BE2C (cell line): ENCODE measurements at places on chromosomes 13 and 19.
A peak's percentile ranks its signal among the peaks of the same experiment; 100 is the strongest.

DNA sequence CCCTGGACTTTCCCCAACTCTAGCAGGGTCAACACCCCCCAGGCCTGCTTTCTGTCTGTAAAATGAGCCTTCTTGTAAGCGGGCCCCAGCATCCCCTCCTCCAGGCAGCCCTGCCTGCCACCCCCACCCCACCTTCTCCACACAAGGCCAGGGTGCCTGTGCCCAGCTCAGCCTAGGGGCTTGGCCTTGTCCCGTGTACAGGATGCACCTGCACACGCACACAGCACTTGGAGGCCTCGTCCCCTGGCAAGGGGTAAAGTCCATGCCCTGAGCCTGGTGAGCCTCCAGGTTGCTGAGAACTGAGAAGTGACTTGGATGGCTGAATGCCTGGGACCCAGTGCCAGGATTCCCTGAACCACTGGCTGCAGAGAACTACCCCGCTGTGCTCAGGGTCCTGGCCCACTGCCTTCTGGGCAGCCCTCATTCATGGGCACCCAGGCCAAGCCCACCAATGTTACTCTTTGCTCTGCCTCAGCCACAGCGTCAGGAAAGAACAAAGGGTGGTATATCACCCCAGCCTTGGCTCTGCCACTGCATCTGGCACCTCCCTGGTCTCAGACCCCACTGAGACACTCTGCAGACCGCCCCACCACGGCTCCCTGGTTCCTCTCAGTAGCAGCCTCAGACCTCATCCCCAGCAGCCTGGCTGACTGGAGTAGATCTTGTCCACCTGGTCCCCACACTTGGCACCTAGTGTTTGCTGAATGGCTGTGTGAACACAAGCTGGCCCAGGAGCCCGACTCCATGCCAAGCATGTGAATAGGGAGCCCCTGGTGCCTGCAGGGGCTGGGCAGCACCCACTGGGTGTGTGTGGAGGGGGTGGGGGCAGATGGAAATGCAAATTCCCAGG, 1.8 kb upstream of the TM6SF2 start:
- no peak for DNase-seq

DNA sequence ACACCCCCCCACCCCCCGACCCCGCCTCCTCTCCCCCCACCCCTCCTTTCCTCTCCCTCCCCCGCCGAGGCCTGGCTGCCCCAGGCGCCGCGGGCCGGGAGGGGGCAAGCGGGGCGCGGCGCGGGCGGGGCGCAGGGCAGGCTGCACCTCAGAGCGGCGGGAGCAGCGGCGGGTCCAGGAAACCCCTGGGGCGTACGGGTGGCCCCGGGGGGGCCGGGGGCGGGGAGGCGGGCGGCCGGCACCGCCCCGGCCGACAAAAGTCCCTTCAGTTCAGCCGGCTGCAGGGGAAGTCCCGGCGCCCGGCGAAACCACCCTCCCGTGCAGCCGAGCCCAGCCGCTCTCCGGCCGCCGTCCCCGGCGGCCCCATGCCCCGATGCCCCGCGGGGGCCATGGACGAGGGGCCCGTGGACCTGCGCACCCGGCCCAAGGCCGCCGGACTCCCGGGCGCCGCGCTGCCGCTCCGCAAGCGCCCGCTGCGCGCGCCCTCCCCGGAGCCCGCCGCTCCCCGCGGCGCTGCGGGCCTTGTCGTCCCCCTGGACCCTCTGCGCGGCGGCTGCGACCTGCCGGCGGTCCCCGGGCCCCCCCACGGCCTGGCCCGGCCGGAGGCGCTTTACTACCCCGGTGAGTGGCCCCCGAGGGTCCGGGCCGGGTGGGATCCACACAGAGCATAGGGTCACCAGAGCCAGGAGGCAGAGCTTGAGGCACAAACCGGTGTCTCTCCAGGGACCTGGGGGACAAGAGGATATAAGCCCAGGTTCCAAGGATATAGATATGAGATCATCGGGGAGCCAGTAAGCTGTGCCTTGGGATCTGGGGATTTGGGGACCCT, at the start of gene BCL3:
Gene BCL3, plus strand, starts transcription at position 283 of the 829 bp plus-strand sequence. Its CDS starts 83 bp downstream, at position 366.
- DNase-seq, result peak; percentile 42

DNA sequence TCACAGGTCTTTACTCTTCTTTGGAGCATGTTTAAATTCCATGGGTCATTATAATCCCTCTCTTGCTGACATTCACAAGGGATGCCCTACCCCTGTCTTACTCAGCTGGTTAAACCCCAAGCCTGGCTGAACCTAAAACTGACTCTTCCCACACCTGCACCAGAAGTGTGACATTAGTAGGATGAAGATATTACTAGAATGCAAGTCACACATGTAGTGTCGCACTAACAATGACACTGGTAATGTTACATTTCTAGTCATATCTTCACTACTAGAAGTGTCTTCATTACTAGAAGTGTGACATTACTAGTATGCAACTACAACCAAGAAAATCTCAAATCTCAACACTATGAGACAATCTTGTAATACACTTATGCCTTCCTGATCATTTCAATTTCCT, 14.2 kb downstream of the ZAR1L start:
- no peak for DNase-seq

DNA sequence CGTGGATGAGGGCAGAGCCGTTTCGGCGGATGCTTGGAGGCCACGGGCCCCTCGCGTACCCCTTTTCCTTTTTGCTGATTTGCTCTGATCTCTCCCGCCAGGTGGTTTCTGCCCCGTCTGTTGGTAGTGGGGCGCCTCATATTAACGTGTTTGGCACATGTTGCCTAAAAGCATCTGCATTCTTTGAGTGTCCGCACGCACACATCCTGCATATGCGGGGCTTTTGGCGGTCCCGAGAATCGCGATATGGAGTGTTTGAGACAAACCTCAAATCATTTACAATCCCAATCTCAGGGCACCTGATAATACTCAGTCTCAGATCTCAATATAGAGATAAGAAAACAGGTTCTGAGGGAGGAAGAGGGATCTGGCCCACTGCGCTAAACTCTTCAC, 809 bp downstream of the U2AF2 start:
- no peak for DNase-seq

GRCh38 chr13:113272701-113273181, 24.3 kb upstream of the LAMP1 start:
- no peak for DNase-seq

- DNase-seq, result no peak
These were observed 7.6 kb downstream of the DOHH start for GRCh38 chr19:3492919-3493318.

DNA sequence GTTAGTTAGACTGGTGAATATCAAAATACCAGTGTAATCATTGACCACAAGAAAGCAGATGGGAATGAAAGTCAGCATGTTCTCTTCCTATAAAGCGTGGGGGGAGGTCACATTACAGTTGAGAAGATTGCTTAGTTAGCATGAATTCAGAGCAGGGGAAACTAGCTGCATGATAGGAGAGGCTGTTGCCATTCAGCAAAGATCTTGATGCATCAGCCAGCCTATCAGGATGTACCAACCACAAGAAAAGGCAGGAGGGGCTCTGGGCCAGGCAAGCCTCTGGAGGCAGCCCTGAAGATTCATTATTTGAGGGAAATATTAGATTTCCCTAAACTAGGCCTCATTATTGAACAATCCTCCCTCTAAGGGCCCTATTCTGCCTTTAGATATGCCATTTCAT, 5.0 kb upstream of the MTMR6 start:
- DNase-seq, result no peak

- DNase-seq, result no peak
These were observed 7.2 kb upstream of the NUP62 start for GRCh38 chr19:49936549-49936948.

DNA sequence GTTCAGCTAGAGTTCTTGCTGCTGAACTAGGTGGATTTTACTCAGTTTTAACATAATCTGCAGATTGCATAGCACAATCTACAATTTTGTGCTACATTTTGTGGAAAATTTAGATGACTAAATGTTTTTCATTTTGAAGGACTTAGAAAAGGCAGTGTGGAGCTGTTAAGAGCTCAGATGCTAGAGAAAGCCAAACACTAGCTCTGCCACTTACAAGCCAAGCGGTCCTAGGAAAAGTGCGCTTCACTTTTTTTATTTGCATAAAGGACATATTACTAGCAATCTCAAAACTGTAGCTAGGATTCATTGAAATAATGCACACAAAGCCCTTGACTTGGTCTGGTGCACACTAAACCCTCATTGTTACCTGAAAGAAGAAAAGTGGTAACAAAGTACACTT, 8.1 kb upstream of the CSNK1A1L start:
- DNase-seq, result no peak

GRCh38 chr13:107203146-107203847, 635.4 kb upstream of the ARGLU1 start:
- DNase-seq, result peak; percentile 39

GRCh38 chr19:57559404-57560025, at the start of gene ZNF550:
ZNF550 (minus strand) TSS chr19:57559863; CDS start chr19:57559682, 181 bp downstream.
- peak; percentile 91 for DNase-seq

DNA sequence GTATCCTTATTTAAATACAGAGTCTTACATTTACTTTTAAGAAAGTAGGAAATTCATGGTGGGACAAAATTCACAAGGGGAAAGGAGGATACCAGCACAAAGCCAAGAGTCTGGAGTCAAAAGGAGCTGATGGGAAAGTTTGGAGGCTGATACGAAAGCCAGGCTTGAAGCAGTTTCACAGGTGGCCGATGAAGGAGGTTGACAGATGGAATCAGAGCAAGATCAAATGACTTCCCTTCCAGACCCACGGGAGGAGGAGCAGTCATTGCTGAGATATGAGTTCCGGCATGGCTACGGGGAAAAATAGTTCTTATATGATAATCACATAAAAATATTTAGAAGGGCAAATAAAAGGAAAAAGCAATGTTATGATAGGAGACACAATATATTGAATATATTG, 65.0 kb downstream of the DGKH start:
- peak; percentile 23 for DNase-seq

GRCh38 chr13:37047032-37047431, 12.5 kb downstream of the SUPT20H start:
- no peak for DNase-seq

GRCh38 chr13:97757807-97758206, 195.7 kb upstream of the IPO5 start:
- DNase-seq, result no peak

GRCh38 chr19:54458648-54459281, 4.8 kb downstream of the LENG9 start:
- DNase-seq, result no peak

- no peak for DNase-seq
These were observed 987.0 kb downstream of the DIAPH3 start for GRCh38 chr13:59176775-59177174.

GRCh38 chr19:39065928-39066327, 18.2 kb upstream of the ACP7 start:
- DNase-seq, result no peak

DNA sequence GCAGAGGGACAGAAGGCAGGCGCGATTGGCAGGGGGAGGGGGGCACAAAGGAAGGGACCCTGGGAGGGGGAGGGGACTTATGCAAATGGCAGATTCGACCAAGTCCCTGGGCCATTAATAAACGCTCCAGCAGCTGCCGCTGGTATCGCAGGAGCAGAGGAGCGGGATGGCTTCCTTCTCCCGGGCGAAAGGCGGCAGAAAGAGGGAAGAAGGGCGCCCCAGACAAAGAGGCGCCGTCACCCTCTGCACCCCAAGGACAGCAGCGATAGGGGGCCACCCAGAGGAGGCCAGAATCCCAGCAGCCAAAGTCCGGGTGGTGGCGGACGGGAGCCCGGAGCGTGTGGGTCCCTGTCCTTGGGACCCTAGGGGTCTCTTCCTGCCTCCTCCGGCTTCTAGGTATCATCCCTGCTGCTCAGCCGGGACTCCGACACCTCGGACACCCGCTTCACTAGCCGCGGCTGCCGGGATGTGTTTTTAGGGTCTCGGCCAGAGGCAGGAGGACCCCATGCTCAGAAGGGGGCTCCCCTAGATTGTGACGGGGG, 1.9 kb downstream of the PTPRS start:
- DNase-seq, result peak; percentile 71

GRCh38 chr13:111031531-111031961, 83.6 kb upstream of the ARHGEF7 start:
- DNase-seq, result no peak

GRCh38 chr13:27379694-27380641, 44.5 kb upstream of the GTF3A start:
- peak; percentile 81 for DNase-seq

- DNase-seq, result no peak
These were observed 229.7 kb downstream of the KCNRG start for GRCh38 chr13:50244713-50245574.

- DNase-seq, result no peak
These were observed 1.5 kb upstream of the IGSF23 start for GRCh38 chr19:44611812-44612295.

DNA sequence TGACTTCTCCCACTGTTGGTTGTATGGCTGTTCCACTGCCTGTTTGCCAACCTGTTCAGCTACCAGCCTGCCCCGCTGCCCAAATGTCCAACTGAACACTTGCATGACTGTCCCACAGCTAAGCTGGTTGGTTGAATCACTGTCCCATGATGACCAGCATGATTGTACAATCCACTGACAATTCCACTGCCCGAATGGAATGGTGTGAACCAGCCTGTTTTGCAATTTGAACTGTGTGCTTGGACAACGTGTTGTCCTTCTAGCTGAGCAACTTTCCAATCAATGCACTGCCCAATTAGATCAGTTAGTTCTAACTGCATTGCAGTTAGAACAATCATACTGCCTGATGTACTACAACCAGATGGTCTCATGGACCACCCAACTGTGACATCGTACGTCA, 8.7 kb downstream of the ADAMTS10 start:
- DNase-seq, result no peak

DNA sequence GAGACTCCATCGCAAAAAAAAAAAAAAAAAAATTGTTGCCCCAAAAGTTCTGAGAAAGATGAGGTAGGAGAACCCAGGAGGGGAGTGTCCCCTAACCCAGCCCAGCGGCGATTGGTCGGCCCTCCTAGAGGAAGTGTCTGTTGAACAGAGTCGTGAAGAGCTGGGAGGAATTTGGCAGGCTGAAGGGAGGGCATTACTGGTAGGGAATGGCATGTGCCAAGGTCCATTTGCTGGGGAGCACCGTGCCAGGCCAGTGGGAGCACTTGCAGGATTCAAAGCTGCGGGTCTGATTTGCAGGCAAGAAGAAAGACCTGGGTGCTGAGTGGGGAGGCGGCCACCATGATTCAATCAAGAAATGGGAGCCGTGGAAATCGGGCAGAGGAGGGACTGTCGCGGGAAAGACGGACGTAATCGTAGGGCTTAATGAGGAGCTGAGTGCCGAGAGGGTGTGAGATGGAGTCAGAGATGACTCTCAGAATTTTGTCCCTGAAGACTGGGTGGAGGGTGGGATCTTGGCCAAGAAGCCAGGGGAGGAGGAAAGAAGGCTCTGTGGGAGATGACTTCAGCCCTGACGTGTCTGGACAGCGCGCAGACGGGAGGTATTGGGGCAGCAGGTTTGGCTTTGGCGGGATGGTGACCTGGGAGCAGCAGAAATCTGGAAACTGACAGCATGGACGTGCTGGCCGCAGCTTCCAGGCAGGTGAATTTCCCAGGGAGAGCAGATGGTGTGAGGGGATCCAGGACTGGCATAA, 15.4 kb downstream of the CERS4 start:
- DNase-seq, result no peak
